ENCODE measurements at places on chromosomes 3 and 15. TPM values are rescaled to one million over a fixed set of nuclear protein-coding genes. Genes with fewer than 3 reads are reported as not detected.

The TUSC7 gene
- total RNA-seq, result not detected

The PSTPIP1 gene
- not detected for total RNA-seq

The DET1 gene
- total RNA-seq, result 11.5 TPM

The MORC1 gene
- total RNA-seq, result not detected

The EFCC1 gene
- not detected for total RNA-seq

The RHO gene
- total RNA-seq, result not detected

Data from fibroblast of the aortic adventitia (primary cell).